Lower leg skin (tissue), 4 donors: ENCODE measurements at places on chromosomes 2 and 18.

DNA sequence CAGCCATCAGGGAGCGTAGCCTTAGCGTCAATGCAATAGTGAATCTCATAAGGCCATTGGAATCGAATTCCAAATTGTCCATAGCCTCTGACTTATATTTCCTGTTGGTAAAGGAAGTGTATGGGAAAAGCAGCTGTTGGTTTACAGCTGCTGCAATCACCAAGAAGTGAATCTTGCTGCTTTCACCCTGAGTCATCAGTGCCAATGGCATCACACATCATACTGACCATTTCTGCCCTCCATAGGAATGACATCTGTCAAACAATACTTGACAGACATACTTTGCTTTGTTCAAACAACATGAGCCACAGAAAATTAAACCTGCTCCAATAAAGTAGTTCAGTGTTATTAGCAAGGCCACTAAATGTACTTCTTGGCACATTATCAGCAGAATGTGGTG is 111.2 kb upstream of the KLHL29 start:
- no peak for DNase-seq

DNA sequence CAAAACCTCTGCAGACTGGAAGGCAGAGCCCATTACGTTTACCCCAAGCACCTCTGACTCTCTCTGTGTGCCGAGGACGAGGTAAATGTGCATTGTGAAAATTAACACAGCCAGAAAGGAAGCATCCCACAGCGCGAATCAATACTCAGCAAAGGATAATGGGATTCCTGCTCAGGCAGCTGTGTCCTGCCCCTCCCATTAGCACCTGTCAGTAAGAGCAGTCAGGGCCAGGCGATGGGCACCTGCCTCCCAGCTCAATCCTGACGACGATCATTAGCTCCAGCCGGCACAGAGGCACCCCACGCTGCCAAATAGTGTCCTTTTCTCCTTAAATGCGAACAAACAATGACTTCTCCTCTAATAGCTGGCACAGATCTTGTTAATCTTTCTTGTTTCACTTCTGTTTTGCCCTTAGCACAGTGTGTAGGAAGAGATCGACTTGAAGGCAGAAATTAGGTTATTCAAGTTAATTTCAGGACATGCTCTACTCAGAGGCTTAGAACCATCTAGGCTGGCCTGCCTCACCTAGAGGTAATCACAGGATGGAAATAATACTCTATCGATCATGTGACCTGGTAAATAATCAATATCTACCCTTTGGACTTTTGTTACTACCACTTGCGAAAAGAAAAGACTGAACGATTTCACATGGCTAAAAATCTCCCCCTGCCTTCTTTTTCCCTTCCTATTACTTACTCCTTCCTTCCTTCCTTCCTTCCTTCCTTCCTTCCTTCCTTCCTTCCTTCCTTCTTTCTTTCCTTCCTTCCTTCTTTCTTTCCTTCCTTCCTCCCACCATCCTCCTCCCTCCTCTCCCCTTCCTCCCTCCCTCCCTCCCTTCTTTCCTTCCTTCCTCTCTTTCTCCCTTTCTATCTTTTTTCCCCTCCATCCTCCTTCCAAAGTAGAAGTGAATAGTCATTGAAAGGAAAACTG is 487.9 kb upstream of the ID2 start:
- DNase-seq: no peak

- DNase-seq: no peak
These were observed 29.6 kb upstream of the RNF152 start for GRCh38 chr18:61922435-61922834.

DNA sequence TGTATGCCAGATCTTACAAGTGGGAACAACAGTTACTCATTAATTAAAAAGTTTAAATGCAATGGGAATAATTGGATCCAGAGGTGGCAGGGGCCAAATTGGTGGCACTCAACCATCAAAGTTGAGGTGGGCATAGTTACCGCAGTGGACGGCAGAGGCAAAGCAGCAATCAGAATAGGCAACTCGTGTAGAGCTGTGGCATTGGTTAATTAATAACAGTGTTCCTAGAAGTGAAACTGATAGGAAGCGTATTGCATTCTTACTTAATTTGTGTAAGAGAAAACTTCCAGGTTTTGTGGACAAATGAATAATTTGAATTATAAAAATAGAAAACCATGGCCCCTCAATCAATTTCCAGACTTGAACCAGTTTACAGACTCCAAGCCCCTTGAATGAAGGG is 1068.2 kb upstream of the ACVR2A start:
- DNase-seq: no peak

DNA sequence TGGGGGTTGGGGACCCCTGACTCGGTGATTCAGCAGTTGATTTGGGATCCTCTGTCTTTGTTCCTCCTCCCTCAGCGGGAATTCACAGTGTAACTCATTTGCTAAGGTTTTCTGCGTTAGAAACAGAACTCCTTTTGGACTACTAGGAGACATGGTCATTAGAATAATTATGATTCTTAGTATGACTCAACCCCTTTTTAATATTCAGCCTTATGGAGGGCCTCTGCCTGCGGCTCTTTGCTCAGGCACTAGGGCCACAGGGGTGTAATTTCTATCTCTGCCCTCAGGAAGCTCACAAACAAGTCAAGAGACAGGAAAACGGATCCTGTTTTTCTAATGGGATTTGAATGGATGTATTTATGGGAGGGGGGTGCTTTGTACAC is 117.4 kb downstream of the SPTBN1 start:
- no peak for DNase-seq

DNA sequence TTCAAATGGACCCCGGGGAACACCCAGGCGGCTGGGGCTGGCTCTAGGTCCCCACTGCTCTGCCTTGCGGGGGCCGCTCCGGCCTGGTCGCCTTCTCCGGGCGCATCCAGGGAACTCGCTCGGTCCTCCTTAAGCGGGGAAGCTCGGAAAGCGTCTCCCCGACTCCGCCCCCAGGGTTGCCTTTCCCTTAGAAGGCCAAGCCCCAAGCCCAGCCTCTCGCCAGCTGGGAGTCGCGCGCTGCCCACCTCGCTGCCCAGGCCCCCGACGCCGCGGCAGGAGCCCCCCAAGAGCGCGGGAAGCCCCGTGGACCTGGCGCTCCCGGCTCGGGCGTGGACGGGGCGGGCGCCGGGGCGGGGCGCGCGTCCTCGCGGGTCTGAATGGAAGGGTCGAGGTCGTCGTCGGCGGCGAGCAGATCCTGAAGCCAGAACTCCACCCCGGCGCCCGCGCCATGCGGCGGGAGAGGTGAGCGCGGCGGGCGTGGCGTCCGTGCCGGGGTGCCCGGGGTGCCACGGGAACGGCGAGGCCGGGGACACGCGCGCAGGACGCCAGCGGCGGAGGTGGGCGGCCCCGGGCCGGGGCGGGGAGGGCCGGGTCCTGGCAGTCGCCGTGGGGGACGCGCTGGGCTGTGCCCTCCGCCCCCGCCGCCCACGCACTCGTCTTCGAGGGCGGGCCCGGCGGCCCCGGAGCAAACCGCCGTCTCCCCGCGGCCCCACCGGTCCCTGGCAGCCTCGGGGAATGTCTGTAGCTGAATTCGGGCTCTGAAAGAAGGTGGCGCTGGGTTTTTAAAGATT is at the start of gene BOK:
TSS of gene BOK (plus strand) at position 214 of the 791 bp plus-strand sequence. CDS start 739 bp downstream, outside the sequence.
- DNase-seq: no peak

- DNase-seq: no peak
These were observed 893.8 kb upstream of the CELF4 start for GRCh38 chr18:38459131-38459994.
